ENCODE measurements at places on chromosomes 11 and 22.

DNA sequence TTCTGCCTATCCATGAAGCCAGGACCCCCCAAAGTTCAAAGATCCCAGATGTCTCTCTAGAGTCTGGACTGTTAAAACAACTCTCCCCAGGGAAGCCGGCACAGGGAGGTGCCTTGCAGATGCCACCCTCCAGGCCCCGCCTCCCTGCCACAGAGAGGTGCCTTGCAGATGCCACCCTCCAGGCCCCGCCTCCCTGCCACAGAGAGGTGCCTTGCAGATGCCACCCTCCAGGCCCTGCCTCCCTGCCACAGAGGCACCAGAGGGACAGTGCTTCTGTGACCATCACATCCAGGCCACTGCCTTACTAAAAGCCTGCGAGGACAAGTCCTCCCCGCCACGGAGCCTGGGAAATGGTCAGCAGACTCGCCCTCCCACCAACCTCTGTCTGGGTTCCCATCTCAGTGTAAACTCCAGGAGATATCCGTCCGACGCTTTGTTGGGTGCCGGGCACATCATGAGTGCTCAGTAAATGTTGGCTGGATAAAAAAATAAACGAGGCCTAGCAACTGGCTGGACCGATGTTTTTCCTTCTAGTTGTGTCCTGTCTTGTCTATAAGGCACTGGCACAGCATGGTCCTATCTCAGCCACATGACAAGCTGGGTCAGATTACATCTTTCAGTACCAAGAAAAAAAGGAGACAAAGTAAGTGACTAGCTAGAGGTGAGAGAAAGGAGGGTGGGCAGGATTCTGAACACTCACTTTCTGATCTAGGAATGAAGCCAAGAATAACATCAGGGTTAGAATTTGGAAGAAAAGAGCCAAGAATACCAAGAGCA lies 91.2 kb upstream of the CSNK2A3 start:
- no peak for DNase-seq

DNA sequence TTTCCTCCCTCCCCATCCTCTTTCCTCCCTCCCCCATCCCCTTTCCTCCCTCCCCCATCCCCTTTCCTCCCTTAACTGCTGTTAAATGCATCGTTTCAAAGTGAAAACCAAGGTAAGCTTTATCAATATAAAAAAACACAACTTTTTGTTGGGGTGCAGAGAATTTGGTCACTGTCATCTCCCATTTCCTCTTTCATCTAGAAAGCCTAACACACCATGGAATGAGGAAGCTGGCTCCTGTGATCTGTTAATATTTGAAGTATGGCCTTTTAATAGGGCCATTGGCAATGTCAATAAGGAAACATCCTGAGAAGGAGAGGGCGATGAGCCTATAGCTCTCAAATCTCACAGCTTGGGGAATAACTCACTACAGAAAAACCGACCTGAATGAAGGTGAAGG lies 7.0 kb downstream of the EXPH5 start:
- DNase-seq = no peak

DNA sequence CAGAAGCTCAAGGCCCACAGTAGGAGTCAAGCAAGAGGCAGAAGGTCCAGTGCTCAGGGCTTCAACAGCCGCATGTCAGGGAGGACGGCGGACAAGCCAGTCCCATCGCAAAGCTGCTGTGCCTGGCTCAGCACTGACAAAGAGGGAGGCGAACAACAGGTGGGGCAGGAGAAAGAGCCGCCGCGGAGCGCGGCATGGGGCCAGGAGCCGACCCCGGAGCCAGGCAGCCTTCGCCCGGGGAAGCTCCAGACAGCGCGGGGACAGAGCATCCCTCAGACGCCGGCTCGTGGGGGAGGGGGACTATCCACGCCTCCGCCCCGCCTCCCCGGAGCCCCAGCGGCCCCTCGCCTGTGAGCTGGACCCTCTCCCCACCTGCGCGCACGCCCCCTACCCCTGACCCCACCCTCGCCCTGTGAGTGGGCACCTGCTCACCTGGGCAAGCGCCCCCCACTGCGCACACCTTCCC lies 369 bp downstream of the DHCR7 start:
- DNase-seq = no peak

DNA sequence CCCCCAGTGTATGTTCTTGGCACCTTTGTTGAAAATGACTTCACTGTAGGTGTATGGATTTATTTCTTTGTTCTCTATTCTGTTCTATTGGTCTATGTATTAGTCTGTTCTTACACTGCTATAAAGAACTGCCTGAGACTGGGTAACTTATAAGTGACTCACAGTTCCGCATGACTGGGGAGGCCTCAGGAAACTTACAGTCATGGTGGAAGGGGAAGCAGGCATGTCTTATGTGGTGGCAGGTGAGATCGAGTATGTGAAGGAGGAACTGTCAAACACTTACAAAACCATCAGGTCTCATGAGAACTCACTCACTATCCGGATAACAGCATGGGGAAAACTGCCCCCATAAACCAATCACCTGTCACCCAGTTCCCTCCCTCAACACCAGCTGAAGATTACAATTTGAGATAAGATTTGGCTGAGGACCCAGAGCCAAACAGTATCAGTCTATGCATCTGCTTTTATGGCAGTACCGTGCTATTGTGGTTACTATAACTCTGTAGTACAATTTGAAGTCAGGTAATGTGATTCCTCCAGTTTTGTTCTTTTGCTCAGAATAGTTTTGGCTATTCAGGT lies 836.2 kb downstream of the DLG2 start:
- no peak for DNase-seq

DNA sequence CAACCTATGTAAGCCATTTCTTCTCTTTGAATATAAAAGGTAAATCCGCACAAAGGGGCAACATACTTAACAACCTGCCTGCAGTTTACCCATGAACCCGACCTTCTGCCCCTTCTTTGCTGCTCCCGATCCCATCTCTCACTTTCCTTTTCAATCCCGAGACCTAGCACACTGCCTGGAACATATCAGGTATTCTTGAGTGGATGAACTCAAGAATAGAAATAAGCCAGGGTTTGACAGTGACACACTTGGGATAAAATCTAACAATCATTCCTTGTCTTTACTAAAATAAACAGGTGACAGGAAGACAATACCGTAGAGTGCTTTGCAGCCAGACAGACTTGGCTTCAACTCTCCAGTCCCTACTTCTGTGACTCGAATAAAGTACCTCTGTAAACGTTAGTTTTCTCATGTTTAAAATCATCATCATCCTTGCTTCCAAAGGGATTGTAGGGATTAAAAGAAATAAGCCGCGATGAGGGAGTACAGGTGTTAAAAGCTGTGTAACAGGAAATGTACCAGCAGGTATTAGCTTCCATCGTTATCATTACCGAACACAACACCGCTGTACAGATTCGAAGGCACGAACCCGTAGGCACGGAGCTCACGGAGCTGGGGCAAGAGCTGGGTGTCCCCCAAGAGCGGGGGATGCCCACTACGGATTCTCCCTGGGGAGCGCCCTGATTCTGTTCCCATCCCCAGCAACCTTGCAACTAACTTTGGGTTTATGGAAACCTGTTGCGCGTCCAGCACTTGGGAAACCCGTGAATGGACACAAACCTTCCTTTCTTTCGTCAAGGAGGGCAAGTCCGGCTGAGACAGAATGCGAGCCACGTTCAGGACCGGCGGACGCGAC lies 720 bp downstream of the UFD1 start:
- no peak for DNase-seq

DNA sequence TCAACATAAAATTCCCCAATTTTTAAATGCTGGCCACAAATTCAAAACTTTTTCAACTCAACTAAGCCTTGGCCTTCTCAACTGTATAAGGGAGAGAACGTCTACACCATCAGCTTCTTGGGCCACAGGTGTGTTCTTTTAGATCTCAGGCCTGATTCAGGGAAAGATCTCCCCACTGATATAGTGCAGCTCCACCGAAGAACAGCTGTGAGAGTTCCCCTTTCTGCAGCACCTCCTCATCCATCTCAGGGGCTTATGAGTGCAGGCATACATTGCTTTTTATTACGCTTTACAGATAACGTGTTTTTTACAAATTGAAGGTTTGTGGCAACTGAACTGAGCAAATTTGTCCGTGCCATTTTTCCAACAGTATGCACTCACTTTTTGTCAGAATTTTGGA lies 8.0 kb upstream of the CD82 start:
- no peak for DNase-seq

DNA sequence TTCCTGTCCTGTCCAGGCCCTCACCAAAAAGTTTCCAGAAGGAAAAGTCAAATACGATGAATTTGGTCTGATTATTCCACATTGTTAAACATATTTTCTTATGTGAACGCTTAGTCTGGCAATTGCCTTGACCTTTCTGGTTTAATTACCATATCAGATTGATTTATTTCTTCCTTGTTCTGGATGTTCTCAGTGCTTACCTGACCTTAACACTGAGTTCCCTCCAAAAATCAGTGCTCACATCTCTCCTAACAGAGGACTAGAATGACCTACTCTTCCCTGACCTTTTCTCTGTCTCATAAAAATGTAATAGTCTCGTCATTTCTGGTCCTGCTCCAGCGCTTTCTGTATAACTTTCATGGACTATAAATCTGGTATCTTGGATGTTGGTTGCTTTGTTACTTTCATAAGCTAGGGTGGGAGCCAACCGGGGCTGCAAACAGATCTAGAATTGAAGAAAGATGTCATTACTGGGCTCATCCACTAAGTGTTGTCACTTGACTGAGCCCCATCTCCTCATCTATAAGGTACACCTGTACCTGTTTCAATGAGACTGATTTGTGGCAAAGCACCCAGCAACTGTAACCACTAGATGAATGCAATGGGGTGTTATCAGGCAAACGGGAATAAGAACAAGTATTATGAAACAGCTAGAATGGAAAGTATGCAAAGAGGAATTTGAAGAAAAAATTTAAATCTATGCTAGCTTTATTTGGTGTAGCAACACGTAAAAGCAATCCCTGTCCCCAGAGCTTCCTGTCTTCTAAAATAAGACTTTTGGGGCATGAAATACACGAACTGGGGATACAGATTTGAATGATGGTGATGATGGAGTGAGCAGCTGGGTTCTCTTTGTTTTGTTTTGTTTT lies 2.4 kb downstream of the FADS2 start:
- no peak for DNase-seq

DNA sequence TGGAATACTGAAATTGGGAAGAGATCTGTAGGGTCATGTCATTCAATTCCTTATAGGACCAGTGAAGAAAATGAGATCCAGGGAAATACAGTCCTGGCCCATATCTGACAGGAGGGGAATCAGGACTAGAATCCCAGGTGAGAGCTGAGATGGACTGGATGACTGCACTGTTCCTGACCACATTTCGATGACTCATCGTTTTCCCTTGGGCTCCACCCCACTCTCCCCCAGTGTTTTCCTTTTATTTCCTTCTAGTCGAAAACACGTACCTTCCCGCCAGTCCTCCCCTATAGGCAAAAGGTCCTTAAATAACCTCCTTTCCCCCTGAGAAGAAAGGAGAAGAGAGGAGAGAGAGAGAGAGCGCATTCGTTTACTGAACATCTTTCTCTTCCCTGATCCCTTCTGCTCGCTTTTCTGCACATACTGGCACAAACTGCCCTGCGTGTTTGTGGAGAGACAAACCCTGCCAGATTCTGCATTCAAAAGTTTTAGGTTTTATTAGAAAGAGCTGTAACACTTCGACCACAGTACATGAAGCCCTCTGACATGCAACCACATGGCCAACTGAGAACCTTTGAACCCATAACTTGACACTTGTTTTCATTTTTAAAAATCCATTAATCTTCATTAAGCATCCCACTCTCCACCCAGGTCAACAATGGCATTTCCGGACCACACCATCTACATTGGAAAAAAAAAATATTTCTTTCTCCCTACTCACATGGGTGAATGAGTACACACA lies 565.7 kb downstream of the METTL15 start:
- no peak for DNase-seq

DNA sequence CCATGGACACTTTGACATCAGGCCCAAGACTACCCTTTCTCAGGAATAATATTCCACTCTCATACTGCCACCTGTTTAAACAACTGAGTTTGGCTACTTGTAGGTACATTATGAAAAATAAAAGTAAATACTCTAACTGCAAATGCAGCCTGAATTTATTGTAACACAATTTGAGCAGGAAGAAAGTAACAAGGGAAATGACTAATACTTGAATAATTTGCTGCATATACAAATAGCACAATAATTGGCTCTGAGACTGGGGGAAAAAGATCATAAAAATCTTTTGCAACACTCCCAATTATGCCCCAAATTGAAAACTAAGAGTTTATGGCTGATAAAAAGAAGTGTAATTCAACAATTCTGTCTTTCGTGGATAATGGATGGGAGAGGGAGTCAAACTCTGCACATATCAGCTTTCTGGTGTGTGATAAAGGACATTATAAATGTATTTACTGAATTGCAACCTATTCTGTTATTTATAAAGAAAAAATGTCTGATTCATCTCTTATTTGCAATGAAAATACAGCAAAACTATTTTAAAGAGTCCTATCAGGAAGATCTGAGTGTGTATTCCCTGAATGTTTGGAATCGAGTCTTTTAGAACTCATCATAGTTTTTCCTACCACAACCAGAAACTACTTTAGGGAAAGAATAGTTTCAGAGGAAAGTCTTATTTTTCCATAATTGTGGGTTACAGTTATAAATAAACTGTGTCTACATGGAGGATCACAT lies 359.0 kb downstream of the JRKL start:
- DNase-seq = no peak

DNA sequence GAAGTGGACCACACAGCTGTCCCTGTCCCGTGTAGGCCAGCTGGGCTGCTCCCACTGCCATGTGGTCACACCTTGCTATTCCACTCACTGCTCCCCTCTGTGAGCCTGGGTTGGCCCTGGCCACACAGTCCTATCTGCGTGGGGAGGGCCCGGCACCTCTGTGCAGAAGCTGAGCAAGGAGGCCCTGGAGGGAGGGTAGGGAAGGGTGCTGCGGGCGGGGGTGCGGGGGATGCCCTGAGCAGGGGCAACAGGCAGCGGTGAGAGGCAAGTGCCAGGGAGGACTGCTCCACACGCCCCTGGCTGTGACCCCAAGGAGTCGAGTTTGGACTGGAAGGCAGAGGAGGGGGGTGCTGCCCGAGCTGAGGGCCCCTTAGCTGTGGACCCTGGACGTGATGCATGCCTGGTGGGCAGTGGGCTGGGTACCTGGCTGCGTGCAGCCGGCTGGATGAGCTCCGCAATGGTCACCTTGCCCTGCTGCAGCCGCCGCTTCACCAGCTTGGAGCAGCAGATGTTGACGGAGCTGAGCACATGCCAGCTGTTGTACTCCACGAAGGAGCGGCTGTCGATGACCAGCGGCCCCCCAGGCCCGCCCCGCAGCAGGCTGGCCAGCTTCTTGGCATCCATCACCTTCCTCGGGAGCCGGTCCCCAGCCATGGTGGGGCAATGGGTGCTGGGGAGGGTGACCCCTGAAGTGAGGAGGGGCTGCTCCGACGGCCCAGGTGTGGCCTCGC lies 6.7 kb downstream of the DUSP8 start:
- DNase-seq = no peak

DNA sequence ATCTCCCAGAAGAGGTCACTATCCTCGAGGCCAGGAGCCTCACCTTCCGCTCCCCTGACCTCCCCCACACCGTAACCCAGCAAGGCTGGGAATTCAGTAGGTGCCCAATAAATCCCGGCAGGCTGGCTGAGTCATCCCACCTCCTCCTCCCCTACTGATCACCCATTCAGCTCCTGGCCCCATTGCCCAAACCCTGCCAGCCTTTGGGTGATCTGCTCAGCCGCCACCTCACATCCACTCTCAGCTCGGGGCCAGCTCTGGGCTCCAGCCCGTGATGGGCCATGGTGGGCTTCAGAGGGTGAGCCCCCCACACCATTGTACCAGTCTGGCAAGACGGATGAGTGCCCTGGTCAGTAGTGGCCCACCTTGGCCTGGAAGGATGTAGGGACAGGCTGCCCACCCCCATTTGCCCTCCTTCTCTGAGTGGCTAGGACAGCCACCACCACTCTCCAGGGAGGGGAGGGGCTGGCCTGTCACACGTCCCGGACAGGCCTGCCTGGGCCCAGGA lies 8.2 kb downstream of the TRPM5 start:
- no peak for DNase-seq
